M059J (cell line): ENCODE measurements at places on chromosomes 2 and 18. TPM values are rescaled to one million over a fixed set of nuclear protein-coding genes. Genes with fewer than 3 reads are reported as not detected.
A peak's percentile ranks its signal among the peaks of the same experiment; 100 is the strongest.

GRCh38 chr2:64792300-64792699 lies 138.6 kb upstream of the SERTAD2 start:
- DNase-seq: peak; percentile 35

LYG1 gene
- 0.96 TPM in 1 of 2 replicates, not detected in the other for total RNA-seq

ZNF385B gene
- 2.4 TPM in 1 of 2 replicates, not detected in the other for total RNA-seq

DNA sequence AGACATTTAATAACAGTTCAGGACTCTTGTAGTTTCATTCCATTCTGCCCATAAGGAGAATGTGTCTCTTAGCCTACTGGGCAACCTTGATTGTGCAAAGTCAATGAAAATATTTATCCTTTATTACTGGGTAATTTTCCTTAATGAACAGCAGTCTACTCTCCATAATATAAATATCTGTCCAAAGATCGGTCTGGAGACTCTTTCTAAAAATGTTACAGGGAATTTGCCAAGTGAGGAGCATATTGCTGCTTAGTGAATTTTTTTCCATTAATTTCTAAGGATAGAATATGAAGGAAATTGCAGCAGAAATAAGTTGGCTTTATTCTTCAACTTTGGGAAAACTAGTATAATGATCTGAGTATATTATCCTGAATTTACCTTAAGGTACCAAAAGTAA lies 817.1 kb upstream of the FSHR start:
- no peak for DNase-seq

DNA sequence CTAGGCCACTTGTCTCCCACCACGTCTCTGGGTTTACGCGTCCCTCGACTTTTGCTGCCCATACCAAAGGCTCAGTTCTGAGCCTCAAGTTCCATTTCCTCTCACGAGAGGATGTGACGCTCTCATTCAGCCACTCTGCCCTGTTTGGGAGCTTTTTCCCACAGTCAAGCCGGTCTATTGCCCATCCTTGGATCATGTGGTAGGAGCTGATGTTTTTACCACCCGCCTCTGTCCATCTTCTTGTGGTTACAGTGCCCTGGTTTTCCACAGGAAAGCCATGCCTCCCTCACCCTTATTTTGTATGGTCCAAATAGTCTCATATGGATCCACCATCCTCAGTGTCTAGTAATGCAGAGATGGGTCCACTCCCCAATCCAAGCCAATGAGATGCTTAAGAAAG lies 20.4 kb downstream of the FBXO36 start:
- no peak for DNase-seq

DNA sequence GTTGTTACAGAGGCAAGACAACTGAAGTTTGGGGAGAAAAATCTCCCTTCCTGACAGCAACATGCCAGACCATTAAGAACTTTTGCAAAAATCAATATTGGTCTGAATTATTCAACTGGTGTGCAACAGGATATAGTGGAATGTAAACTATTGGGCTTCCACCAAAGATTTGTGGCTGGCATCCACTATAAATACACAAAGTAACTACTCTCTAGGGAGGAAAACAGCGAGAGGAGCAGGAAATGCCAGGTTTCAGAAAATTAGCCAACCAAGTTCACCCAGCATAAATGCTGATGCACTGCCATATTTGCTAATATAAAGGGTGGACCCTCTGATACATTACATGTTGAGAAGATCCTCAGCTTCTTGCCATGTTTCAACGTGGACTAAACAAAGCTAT lies 267.6 kb upstream of the LYPD1 start:
- peak; percentile 47 for DNase-seq

- no peak for DNase-seq
Measured at GRCh38 chr2:222322236-222322635, 23.4 kb upstream of the PAX3 start.

DNA sequence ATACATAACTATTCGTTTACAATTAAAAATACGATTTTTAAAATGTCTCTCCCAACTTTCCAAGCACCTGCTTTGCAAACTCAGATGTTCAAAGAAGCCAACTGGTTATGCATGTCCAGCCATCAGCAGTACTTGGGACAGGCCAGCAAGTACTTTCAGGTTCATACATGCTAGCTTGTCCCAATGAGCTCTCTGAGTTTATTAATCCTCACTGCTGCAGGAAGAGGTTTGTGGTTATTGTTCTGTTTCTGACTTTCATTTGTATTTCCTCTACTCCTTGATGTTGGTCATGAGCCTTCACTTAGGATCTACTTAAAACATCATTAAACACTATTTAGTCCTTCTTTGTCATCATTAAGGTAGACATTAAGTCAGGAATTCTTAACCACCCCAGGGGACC lies 374.1 kb downstream of the LRATD1 start:
- no peak for DNase-seq

DNA sequence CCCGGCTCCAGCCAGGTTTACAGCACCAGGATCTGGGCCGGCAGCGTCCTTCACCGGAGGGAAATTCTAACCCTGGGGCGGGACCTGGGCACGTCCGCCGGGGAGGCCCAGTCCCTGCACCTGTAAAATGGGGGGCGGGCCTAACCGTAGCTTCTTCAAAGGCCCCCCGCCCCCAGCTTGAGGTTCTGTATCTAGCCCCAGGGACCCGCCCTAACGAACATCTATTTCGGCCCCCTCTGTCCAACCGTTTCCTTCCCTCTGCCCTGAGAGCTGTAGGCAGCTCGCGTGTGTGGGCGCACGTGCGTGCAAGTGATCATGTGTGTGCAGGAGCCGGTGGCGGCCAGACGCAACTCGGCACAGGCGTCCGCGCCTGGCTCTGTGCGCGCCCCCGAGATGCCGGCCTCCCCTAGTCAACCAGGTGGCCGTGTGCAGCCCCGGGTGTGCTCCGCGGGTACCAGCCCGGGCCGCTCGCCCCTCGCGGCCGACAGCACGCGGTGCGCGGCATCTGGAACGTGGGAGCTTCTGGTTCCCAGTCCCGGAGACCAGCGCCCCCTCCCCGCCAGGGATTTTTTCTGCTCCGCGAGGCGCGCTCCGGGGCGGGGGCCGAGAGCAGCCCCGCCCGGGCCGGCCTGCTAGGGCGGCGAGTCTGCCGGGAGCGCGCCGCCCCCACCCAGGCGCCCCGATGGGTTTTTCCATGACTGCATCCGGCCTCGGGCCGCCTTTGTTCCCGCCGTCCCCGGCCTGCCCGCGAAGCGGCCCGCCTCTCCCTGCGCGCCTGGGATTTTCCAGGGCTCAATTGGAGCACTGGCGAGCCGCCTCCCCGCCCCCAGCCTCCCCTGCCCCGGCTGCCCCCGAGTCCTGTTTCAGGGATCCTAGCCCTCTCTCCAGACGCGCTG lies 21.2 kb downstream of the TEX44 start:
- peak; percentile 88 for DNase-seq

GRCh38 chr2:173943738-173944137 lies 21.4 kb downstream of the SP3 start:
- no peak for DNase-seq

DNA sequence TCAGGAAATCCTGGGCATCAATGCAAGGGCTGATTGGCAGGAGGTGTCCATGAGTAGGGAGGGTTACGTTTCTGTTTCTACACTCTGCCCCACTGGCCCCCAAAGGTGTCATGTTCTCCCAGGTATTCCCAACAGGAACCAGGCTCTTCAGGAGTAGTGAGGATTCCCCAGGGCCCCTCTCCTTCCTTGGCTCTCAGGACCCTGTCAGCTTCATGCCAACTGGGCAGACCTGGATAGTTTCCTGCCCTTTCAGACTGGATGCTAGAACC lies 480.6 kb upstream of the HS6ST1 start:
- no peak for DNase-seq
